ENCODE measurements at places on chromosomes 6 and 20. TPM values are rescaled to one million over a fixed set of nuclear protein-coding genes. Genes with fewer than 3 reads are reported as not detected.

MAS1 gene
- not detected for polyA plus RNA-seq

GSTA3 gene
- polyA plus RNA-seq: not detected

MYBL2 gene
- 1.7 TPM for polyA plus RNA-seq

SCRT2 gene
- not detected for polyA plus RNA-seq

PI3 gene
- polyA plus RNA-seq: not detected

MAVS gene
- 18.2 TPM for polyA plus RNA-seq

HTR1E gene
- not detected for polyA plus RNA-seq

BPIFB2 gene
- polyA plus RNA-seq: not detected

CAGE1 gene
- not detected for polyA plus RNA-seq

ME1 gene
- 29.3 TPM for polyA plus RNA-seq

TCP11 gene
- 0.11 TPM for polyA plus RNA-seq
